Central memory CD8-positive, alpha-beta T cell (primary cell): ENCODE measurements at places on chromosomes 4 and X.

GRCh38 chr4:6576932-6577331 is 1.9 kb downstream of the MAN2B2 start:
- DNase-seq = no peak

- DNase-seq = no peak
These were observed 341.4 kb downstream of the DHRSX start for GRCh38 chrX:2159393-2159792.

DNA sequence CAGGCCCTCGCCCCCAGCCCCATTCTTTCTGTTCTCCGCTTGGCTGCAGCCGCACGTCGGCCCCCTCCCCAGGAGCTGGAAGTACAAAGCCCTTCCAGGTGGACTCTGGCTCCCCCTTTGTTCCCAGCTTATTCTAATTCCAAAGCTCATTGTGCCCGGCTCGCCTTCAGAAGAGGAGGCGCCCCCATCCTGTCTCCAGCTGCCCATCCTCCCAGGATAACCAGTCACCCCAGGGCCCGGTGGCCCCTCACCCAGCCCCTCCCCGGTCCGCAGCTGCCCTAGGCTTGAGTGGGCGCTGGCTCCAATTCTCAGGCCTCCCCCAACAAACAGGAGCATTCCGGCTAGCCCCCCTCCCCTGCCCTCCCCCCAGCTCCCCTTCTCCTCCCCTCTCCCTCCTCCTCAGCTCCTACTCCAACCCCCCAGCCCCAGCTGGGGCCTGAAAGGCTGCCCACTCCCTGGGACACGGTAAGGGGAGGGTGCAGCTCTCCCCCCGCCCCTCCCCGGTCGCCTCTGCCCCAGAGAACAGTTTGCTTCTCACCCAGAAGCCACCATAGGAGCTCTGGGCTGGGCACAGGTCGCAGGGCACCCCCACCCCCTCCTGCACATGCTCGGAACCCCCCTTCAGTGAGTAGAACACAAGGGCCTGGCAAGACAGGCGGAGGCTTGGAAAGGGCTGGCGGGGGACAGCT is 3.1 kb upstream of the SLC6A8 start:
- no peak for DNase-seq

DNA sequence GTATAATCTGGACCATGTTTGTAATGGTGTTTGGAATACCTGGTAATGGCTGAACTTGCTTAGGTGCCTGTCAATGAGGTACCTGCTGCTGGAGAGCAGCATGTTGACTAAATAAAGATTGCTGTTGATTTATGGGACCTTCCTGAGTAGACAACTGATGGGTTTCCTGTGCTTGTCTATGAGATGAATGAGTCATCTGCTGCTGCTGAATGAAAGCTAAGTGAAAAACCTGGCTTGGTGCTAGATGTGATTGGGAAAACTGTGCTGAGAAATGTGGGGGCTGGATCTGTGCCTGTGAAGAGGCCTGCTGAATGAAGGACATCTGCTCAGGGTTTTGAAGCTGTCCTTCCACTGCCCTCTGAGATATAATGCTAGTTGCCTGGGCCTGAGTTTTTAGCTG is 69.6 kb downstream of the WNK3 start:
- no peak for DNase-seq

- no peak for DNase-seq
These were observed 424.5 kb upstream of the PCDH7 start for GRCh38 chr4:30295652-30296051.

GRCh38 chr4:87012265-87012953 is 77.6 kb downstream of the AFF1 start:
- DNase-seq = no peak

GRCh38 chrX:146224442-146224841 is 406.8 kb downstream of the SLITRK2 start:
- no peak for DNase-seq

DNA sequence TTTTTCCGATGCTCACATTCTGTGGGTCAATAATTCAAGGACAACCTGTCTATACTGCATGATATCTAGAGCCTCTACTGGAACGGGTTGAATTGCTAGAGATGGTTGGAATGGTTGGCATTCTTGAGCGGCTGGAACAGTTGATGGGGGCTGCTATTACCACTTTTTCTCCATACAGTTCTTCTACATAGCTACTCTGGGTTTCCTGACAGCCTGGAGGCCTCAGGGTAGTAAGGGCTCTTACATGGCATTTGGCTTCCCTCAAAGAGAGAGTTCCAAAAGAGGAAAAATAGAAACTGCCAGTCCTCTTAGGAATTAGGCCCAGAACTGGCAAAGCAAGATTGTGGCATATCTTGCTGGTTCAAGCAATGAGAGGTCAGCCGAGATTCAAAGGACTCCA is 53.1 kb downstream of the NAA11 start:
- DNase-seq = no peak

DNA sequence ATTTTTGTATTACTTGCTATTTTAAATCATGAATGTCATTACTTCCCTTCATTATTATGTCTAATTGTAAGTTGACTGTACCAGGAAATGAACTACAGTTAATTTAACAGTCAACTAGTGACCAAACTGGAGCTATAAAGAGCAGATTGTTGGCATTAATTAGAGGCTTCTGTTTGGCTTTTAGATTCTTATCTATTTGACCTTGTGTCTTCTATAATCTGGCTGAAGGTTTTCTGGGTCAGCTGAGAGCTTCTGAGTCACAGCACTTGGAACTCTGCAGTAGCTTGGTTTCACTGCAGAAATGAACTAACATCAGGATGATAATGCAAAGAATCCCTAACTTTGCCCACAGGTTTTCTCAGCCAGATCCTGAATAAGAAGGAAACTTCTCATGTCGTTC is 169.2 kb upstream of the LEF1 start:
- DNase-seq = no peak

GRCh38 chr4:7892212-7893019 is 47.2 kb downstream of the AFAP1 start:
- DNase-seq = no peak

DNA sequence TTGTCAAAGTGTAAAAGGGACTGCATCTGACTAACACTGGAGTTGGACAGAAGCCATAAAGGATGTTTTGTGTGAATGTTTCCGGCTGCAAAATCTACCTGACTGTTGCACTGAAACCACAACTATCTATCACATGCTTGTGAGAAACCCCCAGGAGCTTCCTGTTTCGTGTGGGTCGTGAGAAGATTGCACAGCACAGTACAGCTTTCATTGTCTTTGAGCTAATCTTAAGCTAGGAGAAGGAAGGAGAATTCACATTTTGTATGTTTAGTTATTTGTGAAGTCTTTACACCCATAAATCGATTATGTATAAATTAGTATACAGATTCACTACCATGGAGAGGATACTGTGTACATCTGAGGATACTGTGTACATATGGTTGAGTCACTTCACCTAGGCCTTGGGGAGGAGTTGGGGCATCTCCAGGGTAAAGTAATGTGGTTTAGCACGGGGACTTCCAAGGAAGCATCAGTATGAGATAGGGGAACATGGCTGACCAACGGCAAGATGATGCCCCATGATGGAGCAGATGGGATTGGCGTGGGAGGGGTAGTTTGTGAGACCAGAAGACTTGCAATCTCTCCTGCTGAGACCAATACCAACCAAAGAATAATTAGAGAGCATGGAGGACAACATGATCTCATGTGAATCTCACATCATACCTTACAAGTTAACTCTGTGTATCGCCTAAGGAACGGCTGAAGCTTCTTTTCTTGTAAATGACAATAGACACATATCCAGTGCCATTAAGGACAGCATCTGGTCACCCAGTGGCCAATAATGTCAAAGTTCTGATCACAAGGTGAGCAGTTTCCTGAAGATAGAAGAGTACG is 43.1 kb upstream of the FAM9C start:
- DNase-seq = no peak

GRCh38 chr4:123418351-123418931 is 21.8 kb downstream of the SPRY1 start:
- no peak for DNase-seq

DNA sequence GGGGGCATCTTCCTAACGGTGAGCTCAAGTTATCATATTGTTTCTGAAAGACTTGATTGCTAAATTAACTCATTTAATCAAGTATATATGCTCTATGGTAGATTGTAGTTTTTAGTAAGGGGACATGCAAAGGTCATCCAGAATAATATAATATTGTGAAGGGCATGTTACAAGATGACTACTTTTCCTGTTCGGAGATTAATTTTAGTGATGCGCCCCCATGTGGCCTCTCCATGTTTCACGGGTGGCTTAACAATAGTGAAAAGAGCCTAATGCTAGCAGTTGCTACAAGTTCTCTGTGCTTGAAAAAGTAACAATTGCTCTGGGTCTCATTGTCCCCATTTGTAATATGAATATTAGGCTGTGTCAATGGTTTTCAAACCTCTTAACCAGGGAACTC is 12.2 kb downstream of the SMPX start:
- DNase-seq = no peak

DNA sequence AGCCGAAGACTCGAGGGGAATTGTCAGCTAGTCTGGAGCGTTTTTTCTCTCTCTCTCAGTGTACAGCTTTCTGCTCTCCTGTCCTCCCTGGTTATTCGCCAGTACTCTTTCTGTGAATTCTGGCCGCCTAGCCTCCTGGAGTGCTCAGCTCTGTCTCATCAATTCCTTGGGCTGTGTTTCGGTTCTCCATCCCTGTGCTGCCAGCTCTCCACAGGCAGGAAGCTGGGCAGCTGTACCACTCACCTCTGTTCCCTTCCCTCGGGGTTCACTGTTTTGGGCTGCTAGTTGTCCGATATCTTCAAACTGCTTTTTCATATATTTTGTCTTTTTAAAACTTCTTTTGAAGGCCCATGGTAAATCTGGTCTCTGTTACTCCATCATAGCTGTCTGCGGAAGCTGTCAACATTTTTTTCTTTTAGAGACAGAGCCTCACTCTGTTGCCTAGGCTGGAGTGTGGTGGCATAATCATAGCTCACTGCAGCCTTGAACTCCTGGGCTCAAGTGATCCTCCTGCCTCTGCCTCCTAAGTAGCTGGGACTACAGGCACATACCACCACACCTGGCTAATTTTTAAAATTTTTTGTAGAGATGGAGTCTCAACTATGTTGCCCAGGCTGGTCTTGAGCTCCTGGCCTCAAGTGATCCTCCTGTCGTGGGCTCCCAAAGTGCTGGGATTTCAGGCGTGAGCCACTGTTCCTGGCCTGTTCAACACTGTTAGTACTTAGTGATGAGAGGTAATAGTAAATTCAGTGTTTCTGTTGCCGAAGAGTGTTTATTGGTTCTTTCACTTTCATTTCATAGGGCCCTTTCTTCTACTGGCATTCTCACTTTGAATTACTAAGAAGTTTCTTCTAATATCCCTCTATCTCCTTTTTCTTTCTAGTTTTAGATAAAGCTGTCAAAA is 18.6 kb downstream of the ZCCHC4 start:
- DNase-seq = no peak

DNA sequence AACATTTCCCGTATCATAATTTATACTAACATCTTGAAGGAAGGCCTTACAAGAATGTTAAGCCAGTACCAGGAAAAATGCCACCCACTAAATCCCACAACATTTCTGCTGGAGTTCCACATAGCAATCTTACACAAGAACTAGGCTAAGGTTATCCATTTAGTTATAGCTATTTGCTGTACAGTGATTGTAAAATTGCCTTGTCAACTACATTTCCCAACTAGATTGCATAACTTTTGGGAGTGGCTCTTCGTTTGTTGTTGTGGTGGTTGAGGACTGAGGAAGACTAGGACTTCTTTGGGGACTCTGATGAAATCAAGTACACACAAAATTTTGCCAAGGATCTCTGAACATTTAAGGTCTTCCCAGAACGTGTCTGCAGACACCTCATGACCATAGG is 8.0 kb downstream of the IBSP start:
- no peak for DNase-seq

- no peak for DNase-seq
These were observed 949.5 kb upstream of the PCDH7 start for GRCh38 chr4:29770627-29771026.

- DNase-seq = no peak
These were observed 868.0 kb downstream of the FAT4 start for GRCh38 chr4:126182786-126183185.

GRCh38 chrX:27078371-27078770 is 384.8 kb downstream of the PPP4R3C start:
- no peak for DNase-seq

DNA sequence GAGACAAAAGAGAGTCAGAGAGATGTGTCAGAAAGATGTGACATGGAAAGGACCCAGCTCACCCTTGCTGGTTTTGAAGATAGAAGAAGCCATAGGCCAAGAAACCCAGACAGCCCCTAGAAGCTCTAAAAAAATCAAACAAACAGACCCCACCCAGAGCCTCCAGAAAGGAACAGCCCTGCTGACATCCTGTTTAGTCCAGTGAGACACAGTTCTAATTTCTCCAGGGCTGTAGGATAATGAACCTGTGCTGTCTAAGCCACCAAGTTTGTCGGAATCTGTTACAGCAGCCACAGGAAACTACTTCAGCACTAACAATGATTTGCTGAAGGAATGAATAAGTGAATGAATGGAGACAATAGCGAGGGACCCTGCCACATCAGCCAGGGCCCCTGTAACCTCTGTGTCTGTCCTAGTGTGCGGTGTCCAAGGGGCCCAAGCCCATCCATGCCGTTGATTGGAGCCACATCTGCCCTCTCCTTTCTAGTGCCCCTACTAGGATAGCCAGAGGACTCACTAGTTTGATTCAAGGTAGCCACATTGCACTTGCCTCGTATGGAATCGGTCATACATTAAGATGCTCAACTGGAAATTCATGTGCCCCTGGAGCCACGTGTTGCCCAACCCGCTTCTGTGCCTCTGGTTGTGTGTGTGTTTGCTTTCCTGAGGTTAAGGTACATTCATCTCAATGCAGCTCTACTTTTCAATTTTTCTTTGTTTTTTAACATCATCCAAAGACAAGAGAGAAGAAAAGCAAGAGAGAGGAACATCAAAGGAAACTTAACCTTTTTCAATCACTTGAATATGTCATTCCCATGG is 32.5 kb upstream of the SLC2A9 start:
- no peak for DNase-seq

GRCh38 chrX:125205133-125205917 is 114.3 kb upstream of the TEX13C start:
- DNase-seq = no peak

DNA sequence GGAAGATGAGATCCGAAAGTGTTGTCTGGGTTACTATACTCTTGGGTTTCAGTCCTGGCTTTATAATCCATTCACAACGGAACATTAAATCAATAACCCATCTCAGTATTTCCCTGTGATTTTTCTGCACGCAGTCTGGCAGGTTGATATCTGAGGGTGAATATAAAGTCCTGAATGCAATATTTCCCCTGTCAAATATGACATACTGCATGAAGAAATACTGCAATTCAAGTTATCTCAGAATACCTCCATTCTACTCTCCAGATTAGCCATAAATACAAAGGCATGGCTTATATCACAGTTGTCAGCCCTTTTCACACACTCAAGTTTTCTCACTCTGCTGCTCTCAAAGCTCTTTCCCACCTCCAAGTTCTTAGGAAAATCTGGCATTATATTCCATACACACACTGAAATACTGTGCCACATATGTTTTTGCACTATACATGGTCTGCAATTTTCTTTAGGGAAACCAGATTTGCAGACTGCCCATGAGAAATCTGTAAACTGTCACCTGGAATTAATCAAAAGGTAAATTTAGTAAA is 64.7 kb downstream of the WDFY3 start:
- DNase-seq = no peak

DNA sequence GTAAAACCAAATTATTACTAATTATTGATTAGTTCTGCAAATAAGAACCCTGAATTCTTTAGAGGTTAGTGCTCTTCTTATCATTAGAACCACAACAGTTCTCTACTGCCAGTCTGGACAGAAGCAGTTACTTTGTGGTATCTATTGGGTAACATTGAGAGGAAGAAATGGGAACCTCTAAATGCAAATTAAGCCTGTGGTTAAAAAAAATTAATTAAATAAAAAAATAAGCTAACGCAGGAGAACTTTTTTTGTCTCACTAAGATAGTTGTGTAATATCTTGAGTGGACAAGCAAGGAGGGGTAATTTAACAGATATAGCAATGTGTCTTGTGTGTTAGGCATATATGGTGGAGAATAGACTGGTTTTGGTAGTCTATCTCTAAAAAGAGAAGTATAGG is 32.9 kb upstream of the TET2 start:
- DNase-seq = no peak
